ENCODE measurements at places on chromosomes 6 and 20.

- DNase-seq = no peak
Measured at GRCh38 chr20:64044484-64045247, 4.8 kb downstream of the SOX18 start.

DNA sequence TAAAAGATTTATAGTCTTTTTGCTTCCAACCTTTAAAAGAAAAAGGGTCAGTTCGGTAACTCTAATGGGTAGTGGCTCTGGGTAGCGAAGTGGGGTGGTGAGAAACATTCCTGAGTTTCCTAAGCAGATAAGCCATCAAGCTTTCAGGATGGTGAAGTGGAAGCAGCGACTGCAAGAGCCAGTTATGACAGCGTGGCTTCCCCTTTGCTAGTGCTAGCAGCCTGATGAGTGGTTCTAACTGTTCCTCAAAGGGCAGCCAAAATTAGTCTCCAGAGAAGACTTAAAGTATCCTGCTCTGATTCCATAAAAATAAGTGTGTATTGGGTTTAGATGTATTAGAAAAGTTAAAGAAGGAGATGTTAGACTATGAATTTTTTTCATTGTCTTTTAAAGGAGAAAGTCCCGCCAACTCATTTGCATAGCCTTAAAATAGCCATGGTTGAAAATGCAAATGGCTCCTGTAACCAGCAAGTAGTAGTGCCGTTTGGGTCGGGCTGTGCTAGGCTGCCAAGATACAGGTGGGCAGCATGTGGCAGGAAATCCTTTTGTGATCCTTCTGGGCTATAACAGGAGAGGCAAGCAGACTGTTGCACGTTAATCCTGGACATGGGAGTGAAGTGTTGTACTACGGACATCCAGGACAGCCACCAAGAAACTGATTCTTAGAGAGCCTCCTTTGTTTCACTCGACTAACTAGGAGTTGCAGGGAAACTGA, 18.0 kb downstream of the ELOVL2 start:
- DNase-seq = peak; percentile 16

DNA sequence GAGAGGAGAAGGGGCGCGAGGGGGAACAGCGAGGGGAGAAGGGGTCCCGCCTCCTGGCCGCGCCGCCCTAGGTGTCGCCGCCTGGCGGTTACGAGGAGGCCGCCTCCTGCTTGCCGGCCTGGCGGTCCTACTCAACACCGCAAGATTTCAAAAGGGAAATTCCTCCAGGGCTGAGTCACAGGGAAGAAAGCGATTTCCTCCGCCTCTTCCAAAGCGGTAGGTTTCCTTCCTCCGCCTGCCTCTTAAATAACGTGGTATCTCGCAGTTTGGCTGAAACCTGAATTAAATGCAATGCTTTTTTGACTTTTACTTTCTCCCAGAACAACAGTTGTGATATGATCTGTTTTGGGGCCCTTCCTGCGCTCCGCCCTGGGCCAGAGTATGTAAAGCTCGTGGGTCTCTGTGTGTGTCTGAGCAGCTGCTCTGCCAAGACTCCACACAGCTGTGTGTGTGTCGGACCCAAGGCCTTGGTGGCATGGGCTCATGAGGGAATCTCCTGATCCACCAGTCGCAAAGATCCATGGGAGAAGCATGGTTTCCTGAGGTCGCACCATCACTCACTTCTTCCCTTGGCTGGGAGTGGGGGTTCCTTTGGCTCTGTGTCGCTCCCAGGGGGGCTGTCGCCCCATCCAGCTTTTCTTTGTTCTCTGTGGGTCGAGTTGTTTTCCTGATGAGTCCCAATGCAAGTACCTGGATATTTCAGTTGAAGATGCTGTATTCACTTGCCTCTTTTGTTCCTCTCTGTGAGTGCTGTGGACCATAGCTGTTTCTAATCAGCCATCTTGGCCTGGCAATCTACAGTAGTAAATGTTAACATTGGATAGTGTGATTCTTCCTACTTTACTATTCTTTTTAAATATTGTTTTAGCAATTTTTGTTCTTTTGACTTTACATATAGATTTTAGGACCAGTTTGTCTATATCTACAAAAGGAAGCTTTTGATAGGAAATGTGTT, 31.6 kb upstream of the NOTCH4 start:
- peak; percentile 97 for DNase-seq

- DNase-seq = no peak
Measured at GRCh38 chr20:50197463-50198179, 7.0 kb downstream of the CEBPB start.

GRCh38 chr20:25296094-25297093, 48.5 kb downstream of the PYGB start:
- DNase-seq = no peak

DNA sequence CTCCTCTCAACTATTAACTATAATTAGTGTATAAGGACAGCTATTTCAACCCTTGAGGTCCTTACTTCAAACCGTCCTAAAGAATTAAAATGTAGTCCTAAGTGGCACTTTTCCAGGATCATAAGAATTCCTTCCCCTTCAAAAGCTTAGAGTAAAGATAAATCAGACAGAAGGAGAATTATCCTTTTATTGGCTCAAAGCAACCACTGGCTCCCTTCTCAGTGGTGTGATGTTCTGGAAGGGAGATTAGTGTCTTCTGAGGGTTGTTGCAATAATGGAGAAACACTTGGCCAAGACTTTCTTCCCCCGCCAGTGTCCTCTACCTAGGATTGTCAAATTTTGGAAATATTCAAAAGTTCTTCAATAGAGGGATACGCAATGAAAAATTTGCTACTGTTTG, 89.1 kb upstream of the PLEKHG1 start:
- no peak for DNase-seq

DNA sequence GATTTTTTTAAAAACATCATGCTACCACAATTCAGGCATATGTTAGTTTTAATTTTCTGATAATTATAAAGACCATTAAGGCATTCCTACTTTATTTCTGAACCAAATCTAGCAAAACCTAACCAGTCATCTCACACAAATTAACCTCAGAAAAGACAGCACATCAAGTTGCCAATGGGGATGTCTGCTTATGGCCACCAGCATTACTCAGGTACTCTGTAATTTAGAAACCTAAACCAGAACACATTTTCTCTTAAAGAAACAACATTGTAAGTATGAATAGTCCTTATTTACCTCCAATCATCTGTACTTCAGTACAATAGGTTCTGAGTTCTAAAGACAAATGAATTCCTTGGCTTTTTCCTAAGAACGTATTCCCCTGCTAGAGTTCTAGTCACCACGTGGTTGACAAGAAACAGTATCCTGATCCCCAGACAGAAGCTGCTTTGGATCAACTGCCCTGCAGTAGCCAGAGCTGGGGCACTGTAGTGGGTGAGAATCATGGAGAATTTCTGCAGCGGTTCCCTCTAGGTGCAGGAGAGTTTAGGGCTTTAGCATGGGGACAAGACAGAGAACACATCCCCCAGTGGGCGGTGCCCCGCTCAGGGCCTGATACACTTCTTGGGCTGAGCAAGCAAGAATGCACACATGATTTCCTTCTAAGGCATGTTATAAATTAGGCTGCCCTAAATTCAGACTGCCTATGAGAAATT, 15.4 kb downstream of the GCLC start:
- DNase-seq = no peak

DNA sequence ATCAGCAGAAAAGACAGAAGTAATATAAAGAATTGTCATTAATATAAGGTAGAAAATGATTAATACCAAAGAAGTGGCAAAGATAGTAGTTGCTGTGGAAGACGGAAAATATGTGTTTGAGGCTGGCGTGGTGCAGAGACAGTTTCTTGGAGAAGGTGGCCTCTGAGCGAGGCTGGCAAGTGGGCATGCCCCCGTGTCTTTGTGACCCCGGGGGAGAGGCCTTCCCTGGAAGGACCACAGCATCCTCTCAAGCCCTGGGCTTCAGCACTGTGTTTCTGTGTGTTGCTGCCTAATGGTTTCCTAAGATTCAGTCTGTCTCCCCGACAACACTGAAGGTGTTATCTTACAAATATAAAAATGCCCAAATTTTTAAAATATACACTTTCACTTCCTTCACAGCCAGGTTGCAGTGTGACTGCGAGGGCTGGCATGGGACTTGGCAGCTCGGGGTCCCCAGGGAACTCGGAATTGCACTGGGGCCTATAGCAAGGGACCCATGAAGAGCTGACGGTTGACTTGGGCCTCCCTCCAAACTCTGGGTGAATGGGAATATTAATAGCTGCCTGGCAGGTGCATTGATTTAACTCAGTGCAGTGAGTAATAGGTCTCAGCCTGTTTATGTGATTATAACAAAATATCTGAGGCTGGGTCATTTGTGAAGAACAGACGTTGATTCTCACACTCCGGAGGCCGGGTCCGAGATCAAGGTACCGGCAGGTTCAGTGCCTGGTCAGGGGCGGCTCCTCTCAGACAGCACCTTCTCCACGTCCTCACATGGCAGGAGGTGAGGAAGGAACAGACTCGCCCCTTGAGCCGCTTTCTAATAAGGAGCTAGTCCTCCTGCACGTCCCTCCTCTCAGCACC, 47.4 kb upstream of the AFDN start:
- no peak for DNase-seq

DNA sequence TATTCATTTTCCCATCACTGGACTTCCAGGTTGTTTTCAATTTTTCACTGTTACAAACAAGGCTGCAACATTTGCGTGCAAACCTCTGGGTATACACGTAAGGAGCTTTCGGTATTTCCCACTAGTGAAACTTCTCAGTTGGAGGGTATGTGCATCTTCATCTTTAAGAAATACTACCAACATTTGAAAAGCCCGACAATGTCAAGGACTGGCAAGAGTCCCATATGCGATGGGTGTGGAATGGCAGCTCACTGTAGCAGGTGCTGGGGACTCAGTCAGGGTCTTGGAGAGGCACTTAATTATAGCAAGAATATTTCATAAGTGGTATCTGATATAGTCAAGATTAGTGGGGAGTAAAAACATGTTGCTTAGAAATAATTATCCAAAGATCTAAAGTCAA, 8.9 kb upstream of the HLA-B start:
- no peak for DNase-seq

All from suppressor macrophage treated with lipopolysaccharide for 1 hour (primary cell).